Vagina (tissue), 2 donors: ENCODE measurements at places on chromosomes 13 and 19.

DNA sequence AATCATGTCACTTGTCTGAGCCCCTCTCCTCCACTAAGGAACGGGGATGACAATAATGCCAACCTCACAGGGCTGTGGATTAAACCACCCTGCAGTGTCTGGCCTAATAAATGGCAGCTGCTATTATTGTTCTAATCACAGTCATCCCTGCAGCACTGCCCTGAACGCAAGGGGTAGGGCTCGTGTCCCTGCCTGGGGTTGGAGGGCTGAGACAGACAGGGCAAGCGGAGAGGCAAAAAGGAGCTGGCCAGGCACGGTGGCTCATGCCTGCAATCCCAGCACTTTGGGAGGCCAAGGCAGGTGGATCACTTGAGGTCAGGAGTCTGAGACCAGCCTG lies 10.2 kb upstream of the KPTN start:
- H3K27ac ChIP-seq, result no peak overlapping the region
- peaks cover 44% of the 10 kb centered on the region for H3K36me3 ChIP-seq
- H3K4me1 ChIP-seq, result peaks cover 11% of the 10 kb centered on the region
- no peaks in the 10 kb centered on the region for H3K27me3 ChIP-seq
- H3K4me3 ChIP-seq, result no peak overlapping the region
- no peak for DNase-seq

GRCh38 chr13:110307767-110308655 lies 927 bp downstream of the COL4A2 start:
- peaks cover 58% of the 10 kb centered on the region for H3K4me1 ChIP-seq
- no peaks in the 10 kb centered on the region for H3K36me3 ChIP-seq
- DNase-seq, result peak; percentile 87
- H3K27ac ChIP-seq, result peak overlapping the region; percentile 95
- no peaks in the 10 kb centered on the region for H3K27me3 ChIP-seq
- peak overlapping the region; percentile 66 for H3K4me3 ChIP-seq

GRCh38 chr13:114099918-114100445 lies 32.4 kb downstream of the RASA3 start:
- H3K4me3 ChIP-seq, result no peak overlapping the region
- peak overlapping the region; percentile 82 for H3K27ac ChIP-seq
- H3K36me3 ChIP-seq, result no peaks in the 10 kb centered on the region

DNA sequence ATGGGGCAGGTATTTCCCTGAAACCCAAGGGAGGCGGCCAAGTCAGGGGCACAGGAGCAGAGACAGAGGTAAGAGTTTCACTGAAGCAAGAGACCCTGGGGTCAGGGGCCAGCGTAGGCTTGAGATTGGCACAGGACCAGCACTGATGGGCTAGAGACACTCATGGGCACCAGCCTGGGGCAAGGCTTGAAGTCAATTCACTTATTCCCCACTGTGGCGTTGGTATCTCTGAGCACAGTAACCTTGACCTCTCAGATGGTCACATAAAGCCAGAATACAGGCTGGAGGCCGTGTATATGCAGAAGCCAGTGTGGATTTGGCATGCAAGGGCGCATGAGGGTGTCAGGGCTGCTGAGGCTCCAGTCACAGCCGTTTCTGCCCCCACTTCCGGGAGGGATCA lies 173.5 kb upstream of the GPR12 start:
- H3K36me3 ChIP-seq, result no peaks in the 10 kb centered on the region
- no peak overlapping the region for H3K27ac ChIP-seq
- H3K4me1 ChIP-seq, result no peaks in the 10 kb centered on the region
- DNase-seq, result no peak
- no peaks in the 10 kb centered on the region for H3K27me3 ChIP-seq

DNA sequence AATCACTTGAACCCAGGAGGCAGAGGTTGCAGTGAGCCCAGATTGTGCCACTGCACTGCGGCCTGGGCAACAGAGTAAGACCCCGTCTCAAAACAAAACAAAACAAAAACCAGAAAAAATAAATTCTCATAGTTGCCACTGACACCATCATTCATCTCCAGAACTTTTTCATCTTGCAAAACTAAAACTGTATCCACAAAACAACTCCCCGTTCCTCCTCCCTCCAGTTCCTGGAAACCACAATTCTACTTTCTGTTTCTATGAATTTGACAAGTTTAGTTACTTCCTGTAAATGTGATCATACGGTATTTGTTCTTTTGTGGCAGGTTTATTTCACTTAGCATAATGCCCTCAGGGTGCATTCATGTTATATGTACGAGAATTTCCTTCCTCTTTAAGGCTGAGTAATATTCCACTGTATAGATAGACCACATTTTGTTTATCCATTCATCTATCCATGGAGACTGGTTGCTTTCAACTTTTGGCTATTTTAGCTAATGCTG lies 13.2 kb upstream of the ADGRE5 start:
- H3K27ac ChIP-seq, result no peak overlapping the region
- DNase-seq, result no peak
- no peak overlapping the region for H3K4me3 ChIP-seq
- H3K36me3 ChIP-seq, result no peaks in the 10 kb centered on the region
- H3K27me3 ChIP-seq, result no peaks in the 10 kb centered on the region

GRCh38 chr13:44140888-44141724 lies 232.5 kb upstream of the SERP2 start:
- H3K36me3 ChIP-seq, result no peaks in the 10 kb centered on the region
- H3K27me3 ChIP-seq, result no peaks in the 10 kb centered on the region
- peaks cover 5% of the 10 kb centered on the region for H3K4me1 ChIP-seq
- peak overlapping the region; percentile 80 for H3K27ac ChIP-seq
- peak overlapping the region; percentile 50 for H3K4me3 ChIP-seq
